ENCODE measurements at places on chromosomes 11 and 22.

DNA sequence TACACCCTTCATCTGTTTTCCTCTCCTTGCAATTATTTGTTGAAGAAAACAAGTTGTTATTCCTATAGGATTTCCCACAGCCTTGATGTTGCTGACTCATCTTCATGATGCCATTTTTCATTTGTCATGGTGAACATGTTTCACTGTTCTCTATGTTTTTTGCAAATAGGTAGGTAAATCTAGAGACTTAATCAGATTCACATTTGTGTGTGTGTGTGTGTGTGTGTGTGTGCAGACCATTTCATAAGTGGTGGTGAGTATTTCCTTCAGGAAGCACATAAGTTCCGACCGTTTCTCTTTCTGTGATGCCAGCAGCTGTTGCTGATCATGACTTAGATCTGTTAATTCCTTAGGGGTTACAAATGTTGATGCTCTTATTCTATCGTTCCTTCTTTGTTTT, 80.3 kb upstream of the IZUMO1R start:
- no peak for DNase-seq

- no peak for DNase-seq
These were observed 55.1 kb upstream of the PDGFD start for GRCh38 chr11:104219096-104219495.

DNA sequence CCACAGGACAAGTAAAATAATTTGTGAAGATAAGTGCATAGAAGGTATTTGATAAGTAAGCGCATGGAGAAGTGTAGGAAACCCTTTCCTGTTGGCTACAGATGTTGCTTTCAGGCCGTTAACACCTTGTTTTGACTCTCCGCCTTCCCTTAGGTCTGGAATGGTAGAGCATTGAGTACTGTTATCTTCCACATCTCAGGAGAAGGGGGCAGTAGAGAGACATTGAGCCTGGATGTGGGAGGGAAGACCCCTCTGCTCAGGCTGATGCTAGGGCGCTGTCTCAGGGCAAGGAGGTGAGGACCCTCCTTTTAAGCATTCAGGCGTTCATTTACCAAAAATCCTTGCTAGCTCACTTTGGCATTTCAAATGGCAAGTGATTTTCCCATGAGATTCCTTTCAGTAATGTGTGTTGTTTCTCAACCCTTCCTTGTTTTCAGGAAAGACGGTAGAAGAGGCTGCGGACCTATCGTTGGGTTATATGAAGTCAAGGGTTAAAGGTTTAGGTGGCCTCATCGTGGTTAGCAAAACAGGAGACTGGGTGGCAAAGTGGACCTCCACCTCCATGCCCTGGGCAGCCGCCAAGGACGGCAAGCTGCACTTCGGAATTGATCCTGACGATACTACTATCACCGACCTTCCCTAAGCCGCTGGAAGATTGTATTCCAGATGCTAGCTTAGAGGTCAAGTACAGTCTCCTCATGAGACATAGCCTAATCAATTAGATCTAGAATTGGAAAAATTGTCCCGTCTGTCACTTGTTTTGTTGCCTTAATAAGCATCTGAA, 27.0 kb upstream of the SCGB1A1 start:
- DNase-seq = no peak

- no peak for DNase-seq
These were observed 183.2 kb upstream of the NECTIN1 start for GRCh38 chr11:119912229-119912628.

DNA sequence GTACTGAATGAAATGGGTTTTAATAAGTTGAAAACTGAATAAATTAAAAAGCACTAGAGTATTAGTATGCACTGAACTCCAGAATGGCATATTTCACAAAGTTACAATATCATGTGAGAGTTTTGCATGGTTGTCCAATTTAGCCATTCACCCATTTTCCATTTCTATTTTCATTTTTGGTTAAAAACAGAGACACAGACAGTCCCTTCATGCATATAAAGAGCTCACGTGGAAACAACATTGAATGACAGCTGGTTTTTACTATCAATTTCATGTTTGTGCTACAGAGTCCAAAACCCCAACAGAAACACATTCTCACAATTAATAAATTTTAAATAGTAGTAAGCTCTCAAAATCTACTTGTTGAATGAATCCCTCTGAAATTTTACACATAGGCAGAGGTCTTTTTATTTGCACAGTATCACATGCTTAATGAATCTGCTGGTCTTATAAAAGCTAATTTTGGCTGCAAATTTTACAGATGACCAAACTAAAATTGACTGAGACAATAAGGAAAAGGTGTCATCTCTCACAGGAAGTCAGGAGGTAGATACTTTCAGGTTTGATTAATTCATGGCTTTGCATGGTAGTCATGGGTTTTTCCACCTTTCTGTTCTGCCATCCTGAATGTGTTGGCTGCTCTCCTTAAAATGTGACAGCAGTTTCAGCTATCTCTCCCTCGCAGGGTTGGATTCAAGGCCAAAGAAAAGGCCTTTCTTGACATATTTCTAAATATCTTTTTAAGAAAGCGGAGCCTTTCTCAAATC, 20.6 kb upstream of the DDI1 start:
- no peak for DNase-seq

GRCh38 chr11:75888416-75888815, 73.4 kb downstream of the UVRAG start:
- DNase-seq = no peak

DNA sequence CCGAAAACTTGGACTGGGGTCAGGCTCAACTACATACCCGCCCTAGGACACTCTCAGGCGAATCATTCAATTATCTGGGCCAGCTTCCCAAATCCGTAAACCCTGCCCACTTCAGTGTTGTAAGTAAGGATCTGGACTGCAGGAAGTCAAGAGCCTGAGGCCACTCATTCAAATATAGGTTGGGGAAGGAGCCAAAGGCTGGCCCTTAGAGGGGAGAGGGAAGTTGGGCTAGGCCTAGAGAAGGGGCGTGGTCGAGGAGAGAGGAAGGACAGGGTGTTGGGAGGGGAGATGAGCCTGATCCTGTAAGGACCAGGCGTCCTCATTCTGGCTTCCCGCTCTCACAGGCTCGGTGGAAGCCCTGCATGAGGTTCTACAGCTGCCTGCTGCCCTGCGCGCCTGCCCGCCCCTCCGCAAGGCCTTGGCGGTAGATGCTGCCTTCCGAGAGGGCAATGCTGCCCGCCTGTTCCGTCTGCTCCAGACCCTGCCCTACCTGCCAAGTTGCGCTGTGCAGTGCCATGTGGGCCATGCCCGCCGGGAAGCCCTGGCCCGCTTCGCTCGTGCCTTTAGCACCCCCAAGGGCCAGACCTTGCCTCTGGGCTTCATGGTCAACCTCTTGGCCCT, 3.0 kb downstream of the SAC3D1 start:
- DNase-seq = no peak

DNA sequence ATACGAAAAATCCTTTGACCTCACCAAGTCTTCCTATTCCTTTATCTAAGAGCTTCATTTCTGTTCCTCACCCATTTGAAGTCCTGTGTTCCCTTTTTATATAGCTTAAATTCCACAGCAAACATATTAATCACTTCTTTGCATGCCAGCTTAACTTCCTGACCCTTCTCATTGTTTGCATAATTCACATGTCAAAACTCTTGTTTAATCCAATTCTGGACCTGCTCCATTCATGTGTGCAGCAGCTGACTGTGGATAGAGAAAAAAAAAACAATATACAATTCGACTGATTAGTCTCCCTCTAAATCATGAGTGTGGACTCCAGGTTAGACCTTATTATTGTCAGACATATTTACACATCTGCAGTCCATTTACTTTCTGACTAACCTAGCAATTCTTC, 991.2 kb upstream of the TENM4 start:
- no peak for DNase-seq

- no peak for DNase-seq
These were observed at the start of gene FERMT3 for GRCh38 chr11:64206457-64207255. TSS of gene FERMT3 (plus strand) at chr11:64206721. CDS start at chr11:64207365, 644 bp downstream.

DNA sequence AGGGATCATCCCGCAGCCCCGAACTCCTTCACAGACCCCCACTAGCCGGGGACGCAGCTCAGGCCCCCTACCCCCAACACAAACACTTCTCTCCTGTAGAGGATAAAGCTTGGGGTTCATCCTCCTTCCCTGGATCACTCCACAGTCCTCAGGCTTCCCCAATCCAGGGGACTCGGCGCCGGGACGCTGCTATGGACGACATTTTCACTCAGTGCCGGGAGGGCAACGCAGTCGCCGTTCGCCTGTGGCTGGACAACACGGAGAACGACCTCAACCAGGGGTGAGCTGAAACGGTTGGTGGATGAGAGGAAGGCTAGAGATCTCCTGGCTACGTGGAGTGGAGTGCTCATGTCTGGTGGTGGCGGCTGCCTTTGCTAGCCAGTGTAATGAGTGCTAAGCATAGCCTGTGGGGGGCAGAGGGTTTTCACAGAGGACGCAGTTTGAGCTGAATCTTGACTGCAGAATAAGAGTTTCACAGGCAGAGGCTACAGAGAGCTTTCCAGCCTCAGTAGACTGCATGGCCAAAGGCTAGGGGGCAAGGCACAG, 580 bp downstream of the ILK start:
- no peak for DNase-seq

- DNase-seq = no peak
These were observed 566.4 kb downstream of the METTL15 start for GRCh38 chr11:28674433-28675103.

GRCh38 chr22:37020192-37020479, 594 bp downstream of the MPST start:
- DNase-seq = no peak

DNA sequence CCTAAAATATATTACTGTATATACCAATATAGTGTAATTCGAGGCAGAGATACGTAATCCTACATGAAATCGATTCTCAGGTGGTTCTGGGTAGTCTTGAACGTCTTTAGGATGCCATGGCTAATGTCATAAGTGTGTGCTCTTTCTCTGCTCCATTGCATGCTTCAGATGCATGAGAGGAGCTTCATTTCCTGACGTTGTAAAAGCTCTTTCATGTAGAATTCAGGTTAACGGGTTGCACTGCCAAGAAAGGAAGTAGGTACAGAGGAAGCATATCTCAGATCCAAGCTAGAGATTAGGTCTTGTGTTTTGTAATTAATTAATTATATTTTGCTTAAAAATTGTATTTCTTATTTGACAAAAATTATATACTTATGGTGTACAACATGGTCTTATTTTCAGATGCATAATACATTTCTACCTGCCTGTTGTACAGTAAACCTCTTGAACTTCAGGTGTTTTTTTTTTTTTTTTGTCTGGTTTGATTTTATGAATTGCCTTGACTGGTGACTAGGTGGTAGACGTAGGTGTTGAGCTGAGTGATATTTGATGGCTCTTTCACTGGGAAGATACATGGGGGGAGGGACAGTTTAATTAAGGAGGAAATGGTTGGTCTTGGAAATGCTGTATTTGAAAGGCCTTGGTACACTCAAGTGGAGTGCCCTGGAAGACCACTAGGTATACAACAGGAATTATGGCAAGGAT, 9.3 kb downstream of the NUP50 start:
- no peak for DNase-seq

GRCh38 chr22:18104566-18104965, 6.0 kb upstream of the TUBA8 start:
- DNase-seq = no peak

DNA sequence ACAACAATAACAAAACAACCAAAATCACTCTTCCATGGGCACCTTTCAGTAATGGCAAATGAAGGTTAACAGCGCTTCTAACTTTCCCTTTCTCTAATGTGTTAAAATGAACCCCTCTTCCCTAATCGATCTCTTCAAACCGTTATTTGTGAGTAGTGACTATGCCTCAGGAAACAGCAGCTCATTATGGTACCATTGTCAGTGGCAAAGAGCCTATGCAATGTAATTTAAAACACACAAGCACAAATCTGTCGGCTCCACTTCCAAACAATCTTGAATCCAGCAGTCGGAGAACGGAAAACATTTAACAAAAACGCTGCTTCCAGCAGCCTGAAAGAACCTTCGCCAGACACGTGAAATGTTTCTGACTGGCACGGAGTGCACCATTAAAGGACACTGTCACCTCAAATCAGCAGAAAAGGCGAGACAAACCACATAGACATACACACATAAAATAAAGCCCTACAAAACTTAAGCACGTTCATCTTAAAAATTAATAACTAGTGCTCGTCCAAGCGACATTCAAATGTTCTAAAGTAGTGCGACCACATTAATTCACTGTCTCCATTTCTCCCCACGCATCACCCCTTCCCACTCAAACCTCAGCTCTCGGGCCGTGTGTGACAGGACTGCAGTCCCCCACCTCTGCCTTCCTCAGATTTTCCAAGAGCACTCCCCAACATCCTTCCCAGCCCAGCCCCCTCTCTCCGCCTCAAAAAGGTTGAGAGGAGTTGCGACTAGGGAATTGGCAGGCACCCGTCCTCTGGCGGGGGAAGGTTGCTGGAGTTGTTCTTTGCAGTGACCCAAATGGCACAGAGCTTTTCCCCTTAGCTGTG, 748 bp downstream of the RAB30 start:
- no peak for DNase-seq

DNA sequence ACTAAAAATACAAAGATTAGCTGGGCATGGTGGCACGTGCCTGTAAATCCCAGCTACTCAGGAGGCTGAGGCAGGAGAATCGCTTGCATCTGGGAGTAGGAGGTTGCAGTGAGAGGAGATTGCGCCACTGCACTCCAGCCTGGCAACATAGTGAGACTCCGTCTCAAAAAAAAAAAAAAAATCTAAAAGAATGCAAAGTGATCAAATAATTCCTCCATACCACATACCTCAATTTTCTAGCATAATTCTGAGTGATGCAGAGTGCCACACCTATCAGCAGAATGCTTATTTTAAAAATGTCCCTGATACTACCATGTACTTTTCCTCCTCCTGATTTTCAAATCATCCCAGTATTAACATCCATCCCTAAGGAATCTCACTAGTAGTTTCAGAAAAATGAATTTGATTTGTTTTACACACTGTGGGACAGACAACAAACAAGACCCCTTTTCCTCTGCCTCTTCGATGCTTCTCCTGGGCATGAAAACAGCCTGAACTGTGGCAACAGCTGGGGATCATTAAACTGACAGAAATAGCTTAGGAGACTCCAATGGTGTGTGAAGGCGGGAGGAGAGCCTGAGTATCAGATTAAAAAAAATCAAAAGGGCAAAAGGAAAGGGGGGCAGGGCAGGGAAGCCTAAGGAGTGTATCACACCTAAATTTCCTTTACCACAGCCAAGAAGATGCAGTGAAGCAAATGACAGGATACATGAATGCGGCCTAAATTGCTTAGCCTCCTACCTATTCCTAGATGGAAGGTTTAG, 114.7 kb downstream of the SGSM3 start:
- peak; percentile 57 for DNase-seq

DNA sequence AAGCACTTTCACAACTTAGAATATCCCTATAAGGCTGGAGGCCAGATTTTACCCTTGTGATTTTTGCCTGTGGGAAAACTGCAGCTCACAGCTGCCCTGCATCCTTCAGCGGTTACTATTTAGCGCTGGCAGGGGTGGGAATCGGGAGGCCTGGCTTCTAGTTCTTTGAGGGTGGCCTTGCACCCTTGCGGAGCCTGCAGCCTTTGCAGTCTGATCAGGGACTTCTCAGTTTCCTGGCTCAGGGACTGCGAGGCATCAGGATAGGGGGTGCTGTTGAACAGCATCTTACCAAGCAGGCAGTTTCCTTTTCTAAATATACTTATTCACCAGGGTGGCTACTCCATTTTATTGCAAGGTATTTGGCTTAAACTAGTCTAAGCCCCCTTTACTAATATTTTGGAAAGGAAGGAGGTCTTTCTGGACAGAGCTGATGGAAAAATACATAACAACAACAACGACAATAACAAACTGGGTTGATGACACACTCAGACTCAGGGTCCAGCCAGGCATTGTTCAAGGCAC, 2.9 kb upstream of the APOA1 start:
- no peak for DNase-seq
